Mesenchymal stem cell (in vitro differentiated cells and primary cell): ENCODE measurements at places on chromosomes 6 and 20.

- H3K27me3 ChIP-seq = no peaks in the 10 kb centered on the region
- DNase-seq = peak; percentile 63
- no peak overlapping the region for H3K4me3 ChIP-seq
Measured at GRCh38 chr6:130843575-130844320, 16.5 kb downstream of the SMLR1 start.

DNA sequence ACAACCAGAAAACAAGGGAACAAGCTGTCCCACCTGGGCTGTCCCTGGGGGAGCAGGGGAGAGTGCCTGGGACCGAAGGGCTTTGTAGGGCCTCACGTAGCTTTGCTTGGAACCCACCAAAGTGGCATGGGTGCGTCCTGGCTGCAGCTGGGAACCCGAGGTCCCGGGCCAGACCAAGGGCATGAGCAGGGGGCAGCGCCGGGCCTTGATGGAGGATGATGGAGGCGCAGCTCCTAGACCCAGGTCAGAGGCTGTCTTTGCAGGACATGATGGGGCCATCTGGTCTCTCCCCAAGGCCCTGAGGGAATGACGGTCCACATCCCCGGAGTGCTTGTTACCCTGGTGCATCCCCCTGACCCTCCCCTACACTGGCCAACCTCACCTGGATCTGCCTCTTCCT lies 7.6 kb upstream of the OSBPL2 start:
- no peak overlapping the region for H3K4me3 ChIP-seq
- H3K36me3 ChIP-seq = no peaks in the 10 kb centered on the region

DNA sequence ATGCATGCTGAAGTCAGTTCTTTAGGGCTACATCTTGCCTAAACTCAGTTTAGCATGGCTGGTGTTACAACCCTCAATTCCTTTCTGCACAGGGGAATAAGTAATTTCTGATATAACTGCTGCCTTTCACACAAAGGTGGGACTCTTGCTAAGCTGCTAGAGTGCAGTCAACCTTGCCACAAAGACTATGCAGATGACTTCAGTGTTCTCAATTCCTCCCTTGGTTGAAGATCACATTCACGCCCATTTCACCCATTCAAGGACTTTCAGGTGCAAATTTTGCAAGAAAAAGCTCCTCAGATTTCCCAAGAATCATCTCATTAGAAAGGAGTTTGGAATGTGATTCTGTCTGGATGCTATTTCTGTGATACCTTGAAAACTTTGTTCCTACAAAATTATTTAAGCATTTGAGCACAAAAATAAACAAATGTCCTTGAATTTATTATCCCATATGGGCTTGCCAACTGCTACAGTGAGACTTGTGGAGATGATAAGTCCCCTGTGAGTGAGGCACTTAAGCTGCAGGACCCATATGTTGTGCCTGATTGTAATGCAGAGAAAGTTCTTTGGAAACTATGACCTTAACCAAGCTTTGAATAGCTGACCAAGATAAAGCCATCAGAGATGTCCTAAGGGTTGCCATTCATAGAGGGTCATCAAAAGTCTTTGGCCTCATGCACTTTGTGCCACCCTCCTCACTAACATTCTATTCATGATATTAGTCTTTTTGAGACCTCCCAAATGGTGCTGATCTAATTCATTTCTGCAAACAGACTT lies 111.8 kb downstream of the PLCB4 start:
- peaks cover 4% of the 10 kb centered on the region for H3K4me1 ChIP-seq
- no peak for DNase-seq
- peak overlapping the region; percentile 19 for H3K27ac ChIP-seq
- no peaks in the 10 kb centered on the region for H3K27me3 ChIP-seq
- H3K36me3 ChIP-seq = peaks cover 6% of the 10 kb centered on the region
- H3K4me3 ChIP-seq = no peak overlapping the region

GRCh38 chr6:148765898-148766808 lies 19.3 kb downstream of the UST start:
- no peak overlapping the region for H3K4me3 ChIP-seq
- DNase-seq = no peak
- peaks cover 8% of the 10 kb centered on the region for H3K4me1 ChIP-seq
- H3K27me3 ChIP-seq = no peaks in the 10 kb centered on the region

DNA sequence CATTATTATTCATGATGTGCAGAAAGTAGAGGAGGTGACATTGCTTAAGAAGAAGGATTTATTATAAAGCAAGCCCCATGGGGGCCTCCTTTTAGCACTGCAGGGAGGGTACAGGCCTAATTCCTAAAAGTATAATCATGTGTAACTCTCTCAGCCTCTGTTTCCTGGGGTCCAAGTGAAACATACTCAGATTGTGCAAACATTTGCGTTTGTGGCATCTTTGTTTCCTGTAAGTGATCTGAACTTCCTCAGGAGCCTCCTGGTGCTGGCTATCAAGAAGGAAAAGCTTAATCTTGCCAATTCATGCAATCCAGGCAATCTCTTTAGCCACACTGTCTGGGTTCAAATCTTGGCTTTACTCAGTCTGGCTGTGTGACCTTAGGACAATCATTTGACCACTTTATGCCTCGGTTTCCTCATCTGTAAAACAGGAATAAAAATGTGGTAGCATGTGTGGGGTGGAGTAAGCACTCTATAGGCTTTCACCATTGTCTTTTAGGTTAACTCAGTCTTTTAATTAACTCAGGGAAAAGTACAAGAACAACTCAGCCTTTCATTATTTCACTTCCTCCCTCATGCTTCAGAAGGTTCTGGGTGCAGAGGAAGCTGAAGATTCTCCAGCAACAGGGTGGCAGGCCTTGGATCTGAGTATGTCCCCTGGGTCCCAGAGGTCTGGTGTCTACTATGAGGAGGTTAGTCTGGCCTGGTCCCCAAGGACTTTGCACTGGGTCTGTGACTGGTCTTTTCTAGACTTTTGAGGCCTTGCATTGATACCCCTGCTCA lies 831 bp upstream of the SIRPB2 start:
- H3K4me1 ChIP-seq = no peaks in the 10 kb centered on the region
- H3K27me3 ChIP-seq = peaks cover 27% of the 10 kb centered on the region
- DNase-seq = no peak
- H3K36me3 ChIP-seq = no peaks in the 10 kb centered on the region
- H3K27ac ChIP-seq = no peak overlapping the region

DNA sequence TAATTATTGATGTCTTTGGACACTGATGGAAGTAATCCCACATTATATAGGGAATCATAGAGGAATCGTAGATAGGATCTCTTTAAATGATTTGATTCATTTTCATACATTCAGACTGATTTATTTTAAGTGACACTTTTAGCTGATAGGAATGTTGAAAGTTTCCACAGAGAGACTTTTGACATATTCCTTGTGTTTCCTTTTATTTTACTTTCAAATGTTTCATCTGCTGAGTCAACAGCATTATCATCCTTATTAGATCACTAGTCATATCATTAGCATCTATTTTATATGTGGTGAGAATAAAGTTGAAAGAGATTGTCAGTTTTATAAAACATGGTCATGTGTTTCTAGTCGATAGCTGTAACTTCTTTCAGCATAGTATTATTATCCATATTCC lies 13.4 kb downstream of the DCBLD1 start:
- peak; percentile 44 for DNase-seq
- H3K27ac ChIP-seq = no peak overlapping the region
- H3K4me3 ChIP-seq = no peak overlapping the region
- no peaks in the 10 kb centered on the region for H3K36me3 ChIP-seq

GRCh38 chr20:18683839-18684238 lies 96.0 kb downstream of the DTD1 start:
- DNase-seq = no peak
- H3K4me1 ChIP-seq = no peaks in the 10 kb centered on the region
- no peaks in the 10 kb centered on the region for H3K27me3 ChIP-seq
- no peaks in the 10 kb centered on the region for H3K36me3 ChIP-seq

GRCh38 chr20:5844063-5844681 lies 94.0 kb downstream of the SHLD1 start:
- peaks cover 6% of the 10 kb centered on the region for H3K4me1 ChIP-seq
- H3K27ac ChIP-seq = no peak overlapping the region
- H3K4me3 ChIP-seq = no peak overlapping the region

GRCh38 chr20:59047938-59048680 lies 5.5 kb upstream of the PRELID3B start:
- peak; percentile 67 for DNase-seq
- H3K4me3 ChIP-seq = no peak overlapping the region
- H3K27me3 ChIP-seq = peaks cover 13% of the 10 kb centered on the region
- H3K36me3 ChIP-seq = no peaks in the 10 kb centered on the region
- peaks cover 2% of the 10 kb centered on the region for H3K4me1 ChIP-seq
- no peak overlapping the region for H3K27ac ChIP-seq

DNA sequence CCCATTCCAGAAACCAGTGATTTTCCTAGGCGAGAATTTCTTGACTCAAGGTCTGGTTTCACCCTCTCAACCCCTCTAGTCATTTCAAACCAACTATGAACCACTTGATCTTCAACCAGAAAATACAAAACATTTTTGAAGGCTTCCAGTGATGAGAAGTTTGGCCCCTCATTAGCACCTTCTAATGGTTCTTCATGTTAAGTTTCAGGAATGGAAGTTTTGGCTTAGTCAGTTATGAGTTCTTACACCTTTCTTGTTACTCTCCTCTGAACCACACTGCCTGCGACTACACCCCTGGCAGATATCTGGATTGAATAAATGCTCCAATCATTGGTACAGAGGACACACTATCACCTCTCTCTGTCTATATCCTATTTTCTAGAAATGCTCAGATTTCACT lies 67.2 kb downstream of the GJA10 start:
- H3K27me3 ChIP-seq = no peaks in the 10 kb centered on the region
- H3K36me3 ChIP-seq = no peaks in the 10 kb centered on the region
- H3K27ac ChIP-seq = no peak overlapping the region
- H3K4me3 ChIP-seq = no peak overlapping the region

DNA sequence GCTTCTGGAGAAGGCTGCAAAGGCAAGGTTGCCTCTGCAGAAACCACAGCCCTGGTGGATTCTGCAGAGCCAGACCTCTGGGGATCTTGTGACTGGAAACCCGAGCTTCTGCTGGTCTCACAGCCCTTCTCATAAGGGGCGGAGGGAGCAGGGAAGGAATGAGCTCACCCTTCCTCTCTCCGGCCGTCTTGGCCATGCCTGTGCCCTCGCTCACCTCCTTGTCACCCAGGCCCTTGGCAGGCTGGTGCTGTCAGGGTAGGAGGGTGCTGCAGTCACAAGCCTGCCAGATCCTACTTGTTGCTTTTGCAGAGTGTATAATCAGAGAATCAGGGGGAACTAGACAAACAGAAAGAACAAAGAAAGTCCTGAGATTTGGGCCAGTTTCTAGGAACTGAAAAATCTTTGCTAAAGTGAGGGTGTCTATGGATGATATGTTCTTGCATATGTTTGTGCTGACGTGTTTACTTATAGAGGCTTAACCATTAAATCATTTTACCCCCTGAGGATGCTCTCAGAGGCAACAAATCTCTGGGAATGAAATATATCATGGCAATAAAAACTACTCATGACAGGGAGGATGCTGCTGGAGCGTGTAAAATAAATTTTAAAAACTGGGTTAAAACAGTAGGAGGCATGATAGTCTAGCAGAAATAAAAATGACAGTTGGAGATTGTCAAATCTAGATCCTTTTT lies 244.9 kb upstream of the SOX4 start:
- no peak overlapping the region for H3K4me3 ChIP-seq
- DNase-seq = peak; percentile 86
- H3K27ac ChIP-seq = peak overlapping the region; percentile 70
- H3K27me3 ChIP-seq = no peaks in the 10 kb centered on the region

GRCh38 chr6:48388044-48388443 lies 277.0 kb upstream of the PTCHD4 start:
- DNase-seq = no peak
- no peak overlapping the region for H3K4me3 ChIP-seq
- no peaks in the 10 kb centered on the region for H3K27me3 ChIP-seq
- H3K36me3 ChIP-seq = no peaks in the 10 kb centered on the region
- H3K27ac ChIP-seq = no peak overlapping the region
- H3K4me1 ChIP-seq = no peaks in the 10 kb centered on the region

DNA sequence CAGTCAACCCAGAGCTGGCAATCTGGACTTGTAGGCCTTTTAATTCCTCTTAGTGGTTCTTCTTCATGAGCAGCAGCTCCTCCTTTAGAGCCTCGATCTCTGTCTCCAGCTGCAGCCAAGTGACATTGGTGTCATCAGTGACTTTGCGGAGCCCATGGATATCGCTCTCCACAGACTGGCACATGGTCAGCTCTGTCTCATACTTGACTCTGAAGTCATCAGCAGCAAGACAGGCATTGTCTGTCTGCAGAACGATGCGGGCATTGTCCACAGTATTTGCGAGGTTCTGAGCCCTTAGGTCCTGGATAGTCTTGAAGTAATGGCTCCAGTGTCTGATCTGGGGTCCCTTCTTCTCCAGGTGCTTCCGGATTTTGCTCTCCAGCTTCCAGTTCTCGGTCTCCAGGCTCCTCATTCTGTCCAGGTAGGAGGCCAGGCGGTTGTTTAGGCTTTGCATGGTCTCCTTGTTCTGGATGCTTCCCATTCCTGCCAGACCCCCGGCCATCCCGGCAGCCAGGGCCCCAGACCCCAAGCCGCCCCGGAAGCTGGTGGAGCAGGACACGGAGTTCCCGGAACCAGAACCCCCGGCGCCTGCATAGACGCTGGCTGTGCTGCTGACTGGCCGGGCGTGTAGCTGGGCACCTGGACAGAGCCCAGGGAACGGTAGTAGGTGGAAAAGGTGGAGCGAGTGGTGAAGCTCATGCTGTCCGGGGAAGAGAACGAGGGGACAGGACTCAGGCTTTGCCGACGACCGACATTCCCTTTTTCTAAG lies 15.1 kb downstream of the RFPL4B start:
- no peaks in the 10 kb centered on the region for H3K36me3 ChIP-seq
- no peak overlapping the region for H3K4me3 ChIP-seq
- H3K4me1 ChIP-seq = no peaks in the 10 kb centered on the region
- DNase-seq = no peak
- H3K27me3 ChIP-seq = no peaks in the 10 kb centered on the region

- H3K36me3 ChIP-seq = peaks cover 82% of the 10 kb centered on the region
- H3K4me3 ChIP-seq = no peak overlapping the region
- no peaks in the 10 kb centered on the region for H3K4me1 ChIP-seq
- H3K27ac ChIP-seq = no peak overlapping the region
- no peak for DNase-seq
- no peaks in the 10 kb centered on the region for H3K27me3 ChIP-seq
Measured at GRCh38 chr6:160085713-160086505, 35.7 kb upstream of the SLC22A1 start.

GRCh38 chr20:10665791-10666190 lies 8.0 kb downstream of the JAG1 start:
- no peak overlapping the region for H3K27ac ChIP-seq
- peaks cover 37% of the 10 kb centered on the region for H3K36me3 ChIP-seq
- H3K27me3 ChIP-seq = no peaks in the 10 kb centered on the region

DNA sequence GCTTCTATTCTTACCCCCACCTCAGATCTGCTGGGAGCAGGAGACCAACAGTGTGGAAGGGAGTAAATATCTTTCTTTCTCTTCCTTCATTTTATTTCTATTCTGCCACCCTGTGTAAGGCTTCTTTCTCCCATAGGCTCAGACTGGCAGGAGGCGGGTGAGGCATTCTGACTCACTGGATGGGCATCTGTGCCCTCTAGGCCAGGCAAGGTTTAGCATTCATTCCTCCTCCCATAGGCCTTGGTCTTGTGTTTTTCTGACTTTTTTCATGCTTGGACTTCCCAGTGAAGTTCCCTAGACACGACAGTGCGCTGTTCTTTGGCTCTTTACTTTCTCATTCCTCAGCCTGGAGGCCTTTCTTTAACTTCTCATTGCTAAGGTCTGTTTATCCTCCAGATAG lies 235.2 kb downstream of the SYNE1 start:
- H3K27ac ChIP-seq = peak overlapping the region; percentile 52
- DNase-seq = no peak
- H3K36me3 ChIP-seq = no peaks in the 10 kb centered on the region
- peaks cover 13% of the 10 kb centered on the region for H3K4me1 ChIP-seq
